Kidney capillary endothelial cell (primary cell): ENCODE measurements at places on chromosomes 5 and 9.
A peak's percentile ranks its signal among the peaks of the same experiment; 100 is the strongest.

DNA sequence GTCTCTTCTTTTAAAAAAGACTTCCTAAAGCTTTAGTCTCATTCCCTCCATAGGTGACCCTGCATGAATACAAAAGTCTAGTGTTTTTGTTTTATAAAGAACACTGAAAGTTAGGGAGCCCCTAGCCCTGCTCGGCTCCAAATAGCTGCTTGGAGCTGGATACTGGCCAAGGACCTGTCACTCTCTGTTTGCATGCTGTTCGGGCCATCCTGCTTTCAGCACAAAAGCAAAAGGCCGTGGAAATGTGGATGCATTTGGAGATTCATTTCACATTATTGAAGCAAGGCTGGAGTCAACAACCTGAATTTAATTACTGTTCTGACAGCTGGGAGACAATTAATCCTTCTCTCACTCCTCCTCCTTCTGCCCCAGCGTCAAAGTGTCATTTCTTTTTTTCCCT, 151.7 kb upstream of the NMUR2 start:
- DNase-seq: no peak

- DNase-seq: no peak
Observed at GRCh38 chr5:107580889-107581820, 89.6 kb downstream of the EFNA5 start.

- no peak for DNase-seq
Observed at GRCh38 chr5:180975338-180975737, 13.3 kb upstream of the BTNL3 start.

DNA sequence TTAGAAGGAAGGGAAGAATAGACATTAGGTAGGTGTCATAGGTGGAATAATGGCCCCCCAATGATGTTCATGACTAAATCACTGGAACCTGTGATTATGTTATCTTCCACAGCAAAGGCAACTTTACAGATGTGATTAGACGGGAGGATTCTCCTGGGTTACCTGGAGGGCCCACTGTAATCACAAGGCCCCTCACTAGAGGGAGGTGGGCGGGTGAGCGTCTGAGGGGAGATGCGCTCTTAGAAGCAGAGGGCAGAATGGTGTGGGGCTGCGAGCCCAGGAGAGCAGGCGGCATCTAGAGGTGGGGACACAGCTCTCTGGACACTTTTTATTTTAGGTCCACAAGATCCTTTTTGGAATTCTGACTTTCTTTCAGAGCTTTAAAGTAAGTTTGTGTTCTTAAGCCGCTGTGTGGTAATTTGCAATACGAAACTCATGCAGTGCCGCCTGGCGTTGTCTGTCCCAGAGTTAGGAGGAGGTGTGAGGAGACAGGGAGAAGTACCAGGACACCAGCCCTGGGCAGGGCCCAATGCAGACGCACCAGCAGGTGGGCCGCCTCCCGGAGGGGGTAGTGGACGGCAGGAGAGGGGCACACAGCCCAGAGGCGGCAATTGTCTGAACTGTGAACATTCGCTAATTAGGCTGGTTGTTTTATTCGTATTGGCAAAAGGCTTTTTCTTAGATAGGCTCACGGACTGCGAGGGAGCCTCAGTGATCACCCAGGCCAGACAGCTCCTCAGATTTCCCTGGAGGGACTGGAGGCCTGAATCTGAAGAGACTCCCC, 51.1 kb upstream of the FANCC start:
- no peak for DNase-seq

- no peak for DNase-seq
Observed at GRCh38 chr9:123228967-123229366, 39.4 kb downstream of the STRBP start.

DNA sequence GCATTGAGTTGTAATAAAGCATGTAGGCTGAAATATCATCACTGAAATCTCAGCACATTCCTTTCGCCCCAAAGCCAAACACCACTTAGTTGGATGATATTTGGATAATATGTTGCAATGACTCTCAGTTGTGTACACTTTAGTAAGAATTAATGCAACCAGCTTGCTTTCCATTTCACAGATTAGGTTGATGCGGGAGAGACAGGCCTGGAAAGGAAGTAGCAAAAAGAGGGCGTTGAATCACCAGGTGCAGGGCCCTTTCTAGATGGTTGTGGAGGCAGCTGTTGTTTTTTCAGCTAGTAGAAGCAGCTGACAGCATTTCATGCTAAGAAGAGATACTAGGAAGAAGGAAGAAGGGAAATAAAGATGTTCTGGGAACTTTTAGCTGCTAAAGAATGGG, 30.9 kb downstream of the DMRT3 start:
- DNase-seq: no peak

DNA sequence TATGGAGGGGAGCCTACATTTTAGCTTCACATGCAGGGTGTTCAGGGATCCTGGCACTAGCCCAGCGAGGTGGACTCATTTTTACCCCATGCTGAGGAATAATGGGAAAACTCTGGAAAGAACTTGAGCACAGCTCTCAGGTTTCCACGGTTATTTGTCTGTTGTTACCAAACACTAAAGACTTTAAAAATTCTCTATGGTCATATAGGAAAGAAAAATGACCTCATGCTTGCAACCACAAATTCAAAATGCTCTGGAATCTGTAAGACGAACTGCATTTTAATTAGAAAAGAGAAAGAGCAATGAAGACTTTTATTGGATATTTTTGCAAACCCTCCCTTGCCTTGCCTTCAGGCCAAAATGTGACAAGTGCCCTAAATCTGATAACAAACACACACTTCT, 606.9 kb downstream of the EBF1 start:
- DNase-seq: no peak

- DNase-seq: no peak
Observed at GRCh38 chr9:99030092-99030511, 74.8 kb upstream of the TGFBR1 start.

DNA sequence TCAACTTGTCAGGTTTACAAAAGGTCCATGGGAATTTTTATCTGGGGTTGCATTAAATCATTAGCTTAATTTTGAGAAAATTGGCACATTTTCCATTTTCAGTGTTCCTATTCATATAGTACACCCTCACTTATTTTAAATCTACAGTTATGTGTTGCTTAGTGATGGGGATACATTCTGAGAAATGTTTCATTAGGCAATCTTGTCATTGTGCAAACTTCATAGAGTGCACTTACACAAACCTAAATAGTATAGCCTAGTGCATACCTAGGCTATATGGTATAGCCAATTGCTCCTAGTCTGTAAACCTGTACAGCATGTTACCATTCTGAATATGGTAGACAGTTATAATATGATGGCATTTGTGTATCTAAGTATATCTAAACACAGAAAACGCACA, 19.8 kb upstream of the FAM151B start:
- DNase-seq: no peak

DNA sequence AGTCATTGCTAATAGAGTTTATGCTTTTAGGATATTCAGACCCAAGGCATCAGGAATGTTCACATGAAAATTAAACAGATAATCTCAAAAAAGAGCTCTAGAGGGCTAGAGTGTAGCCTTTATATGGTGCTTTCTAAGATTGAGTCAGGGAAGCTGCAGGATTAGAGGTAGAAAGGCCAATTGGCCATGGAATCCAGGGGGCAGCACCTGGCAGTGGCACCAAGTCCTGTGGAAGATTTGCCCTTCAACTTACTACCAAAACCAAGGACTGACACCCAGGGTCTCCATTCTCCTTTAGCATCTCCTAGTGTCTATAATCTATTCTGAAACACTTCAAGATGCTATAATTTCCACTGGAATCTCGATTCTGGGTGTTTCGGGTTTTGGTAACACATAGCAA, 112.4 kb downstream of the ACER2 start:
- no peak for DNase-seq

GRCh38 chr5:80122579-80122978, 87.4 kb downstream of the THBS4 start:
- no peak for DNase-seq

DNA sequence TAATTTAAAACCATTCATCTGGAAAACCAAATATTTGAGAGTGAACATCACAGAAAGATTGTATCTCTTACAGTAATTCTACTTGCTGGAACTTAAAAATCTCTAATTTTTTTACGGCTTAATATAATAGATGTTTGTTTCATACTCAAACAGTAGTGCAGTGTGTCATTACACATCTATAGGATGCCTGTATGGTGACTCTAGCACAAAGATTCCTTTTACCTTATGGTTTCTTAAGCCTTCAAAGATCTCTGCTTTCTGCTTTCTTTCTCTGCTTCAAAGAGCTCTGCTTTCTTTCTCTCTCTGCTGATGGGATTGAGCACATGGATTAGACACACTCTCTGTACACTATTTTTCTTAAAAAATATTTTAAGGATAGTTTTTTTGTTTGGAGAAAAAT, 374.0 kb upstream of the CDH9 start:
- DNase-seq: no peak

- DNase-seq: peak; percentile 14
Observed at GRCh38 chr9:17135295-17136160, 688 bp downstream of the CNTLN start.

- DNase-seq: peak; percentile 81
Observed at GRCh38 chr9:91131433-91131839, 230.3 kb downstream of the AUH start.

DNA sequence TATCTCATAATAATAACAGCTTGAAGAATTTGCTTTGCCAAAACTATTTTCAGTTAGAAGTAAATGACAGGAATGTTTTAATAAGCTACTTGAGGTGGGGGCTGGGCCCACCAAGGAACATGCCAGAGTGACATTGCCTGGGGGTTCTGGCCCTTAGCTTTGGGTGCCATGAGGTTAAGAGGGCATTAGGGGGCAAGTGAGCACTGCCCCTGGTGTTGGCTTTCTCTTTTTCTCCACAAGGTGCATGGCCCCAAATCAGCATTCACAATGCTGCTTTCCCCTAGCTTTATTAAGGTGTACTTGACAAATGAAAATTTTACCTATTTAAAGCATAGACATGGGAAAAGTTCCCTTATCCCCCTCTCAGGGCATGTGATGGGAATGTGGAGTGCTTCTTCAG, 305.4 kb downstream of the TENT4A start:
- no peak for DNase-seq

GRCh38 chr5:180113660-180114303, 42.2 kb upstream of the RNF130 start:
- DNase-seq: no peak

- no peak for DNase-seq
Observed at GRCh38 chr9:110426052-110426709, 88.5 kb upstream of the TXNDC8 start.

- DNase-seq: no peak
Observed at GRCh38 chr5:144247131-144247530, 76.5 kb downstream of the KCTD16 start.

DNA sequence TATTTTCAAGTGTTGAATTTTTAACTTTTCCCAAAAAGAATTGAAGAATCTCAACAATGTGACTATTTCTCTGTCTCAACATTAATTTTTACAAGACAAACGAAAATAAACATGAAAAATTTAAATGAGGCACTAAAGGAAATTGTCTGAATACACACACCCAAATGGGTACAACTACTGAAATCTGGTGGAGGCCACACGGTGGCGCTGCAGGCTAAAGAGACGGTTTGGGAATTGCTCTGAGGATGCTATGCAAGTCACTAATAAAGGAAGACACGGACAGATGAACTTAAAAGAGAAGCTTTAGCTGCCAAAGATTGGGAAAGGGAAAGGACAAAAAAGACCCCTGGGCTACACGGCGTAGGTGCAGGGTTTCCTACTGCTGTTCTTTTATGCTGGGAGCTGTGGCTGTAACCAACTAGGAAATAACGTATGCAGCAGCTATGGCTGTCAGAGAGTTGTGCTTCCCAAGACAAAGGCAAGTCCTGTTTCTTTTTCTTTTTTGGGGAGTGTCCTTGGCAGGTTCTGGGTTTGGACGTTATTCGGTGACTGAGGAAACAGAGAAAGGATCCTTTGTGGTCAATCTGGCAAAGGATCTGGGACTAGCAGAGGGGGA, at the start of gene PCDHB10:
TSS of gene PCDHB10 (plus strand) at position 244 of the 616 bp plus-strand sequence. CDS start at position 444, 200 bp downstream.
- no peak for DNase-seq

GRCh38 chr5:60943624-60944023, 1.2 kb downstream of the ERCC8 start:
- DNase-seq: no peak

DNA sequence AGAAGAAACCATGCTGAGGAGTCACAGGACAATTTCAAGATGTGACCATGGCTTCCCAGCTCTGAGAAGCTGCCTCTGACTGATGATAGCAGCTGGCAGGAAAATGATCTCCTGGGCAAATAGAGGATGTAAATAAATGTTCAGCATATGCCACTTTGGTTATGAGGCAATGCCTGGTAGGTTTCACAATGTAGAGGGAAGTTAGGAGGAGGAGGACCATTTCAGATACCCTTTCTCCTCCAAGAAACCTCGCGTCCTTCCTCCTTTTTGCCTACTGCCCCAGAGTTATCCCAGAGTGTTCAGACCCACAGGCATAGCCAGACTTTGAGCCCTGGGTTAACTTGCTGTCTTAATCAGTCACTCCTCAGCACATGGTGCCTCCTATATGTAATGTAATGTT, 541.6 kb upstream of the DAP start:
- DNase-seq: no peak

DNA sequence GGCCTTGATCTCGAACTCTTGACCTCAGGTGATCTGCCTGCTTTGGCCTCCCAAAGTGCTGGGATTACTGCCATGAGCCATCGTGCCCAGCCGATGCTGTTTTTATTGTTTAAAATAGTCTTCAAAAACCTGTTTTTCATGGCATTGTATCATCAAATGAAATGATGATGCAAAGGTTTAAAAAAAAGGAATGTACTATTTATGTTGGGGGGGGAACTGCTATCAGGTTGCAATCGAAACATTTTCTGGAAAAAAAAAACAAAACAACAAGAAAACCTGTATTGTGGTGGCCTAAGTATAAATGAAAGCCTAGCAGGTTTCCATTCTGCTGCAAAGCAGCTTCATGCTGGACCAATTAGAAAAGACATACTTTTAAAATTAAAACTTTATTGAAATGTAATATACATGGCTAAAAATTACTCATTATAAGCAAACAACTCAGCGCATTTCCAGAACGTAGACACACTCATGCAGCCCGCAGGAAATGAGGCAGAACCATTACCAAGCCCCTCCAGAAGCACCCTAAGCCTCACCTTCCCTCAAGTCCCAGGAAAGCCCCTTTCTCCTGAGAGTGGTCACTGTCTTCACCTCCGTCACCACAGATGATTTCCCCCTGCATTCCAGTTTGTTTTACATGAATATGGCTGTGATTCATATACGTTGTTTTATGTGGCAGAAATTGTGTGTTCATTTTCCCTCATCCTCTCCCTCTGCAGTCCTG, 19.0 kb downstream of the GPR107 start:
- DNase-seq: peak; percentile 26

DNA sequence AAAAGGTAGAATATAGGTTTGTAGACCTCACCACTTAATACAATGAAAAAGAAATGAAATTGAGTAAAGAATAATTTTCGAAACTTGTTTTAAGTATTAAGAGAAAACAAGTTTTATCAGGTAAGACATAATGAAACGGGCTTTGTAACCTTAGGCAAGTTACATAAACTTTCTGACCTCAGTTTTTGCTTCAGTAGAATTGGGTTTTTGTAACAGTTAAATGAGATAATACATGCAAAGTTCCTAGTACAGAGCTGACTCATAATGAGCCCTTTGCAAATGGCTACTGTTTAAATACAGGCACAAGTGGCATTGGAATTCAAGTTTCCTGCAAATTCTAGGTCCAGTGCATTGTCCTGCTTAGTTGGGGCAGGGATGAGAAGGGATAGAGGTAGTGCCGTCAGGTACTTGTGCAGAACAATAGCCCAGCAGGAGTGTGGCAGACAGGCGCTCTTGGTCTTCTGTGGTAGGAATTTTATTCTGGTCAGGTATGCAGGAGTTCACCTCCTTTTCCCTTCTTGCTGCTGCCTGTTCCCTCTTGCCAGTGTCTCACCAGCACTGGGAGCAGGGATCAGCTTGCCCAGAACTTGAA, 203.8 kb downstream of the PBX3 start:
- no peak for DNase-seq
